Stimulated activated naive CD4-positive, alpha-beta T cell treated with Interleukin-2 at 50 U/mL for 16 hours (primary cell): ENCODE measurements at places on chromosomes 7 and 10.

DNA sequence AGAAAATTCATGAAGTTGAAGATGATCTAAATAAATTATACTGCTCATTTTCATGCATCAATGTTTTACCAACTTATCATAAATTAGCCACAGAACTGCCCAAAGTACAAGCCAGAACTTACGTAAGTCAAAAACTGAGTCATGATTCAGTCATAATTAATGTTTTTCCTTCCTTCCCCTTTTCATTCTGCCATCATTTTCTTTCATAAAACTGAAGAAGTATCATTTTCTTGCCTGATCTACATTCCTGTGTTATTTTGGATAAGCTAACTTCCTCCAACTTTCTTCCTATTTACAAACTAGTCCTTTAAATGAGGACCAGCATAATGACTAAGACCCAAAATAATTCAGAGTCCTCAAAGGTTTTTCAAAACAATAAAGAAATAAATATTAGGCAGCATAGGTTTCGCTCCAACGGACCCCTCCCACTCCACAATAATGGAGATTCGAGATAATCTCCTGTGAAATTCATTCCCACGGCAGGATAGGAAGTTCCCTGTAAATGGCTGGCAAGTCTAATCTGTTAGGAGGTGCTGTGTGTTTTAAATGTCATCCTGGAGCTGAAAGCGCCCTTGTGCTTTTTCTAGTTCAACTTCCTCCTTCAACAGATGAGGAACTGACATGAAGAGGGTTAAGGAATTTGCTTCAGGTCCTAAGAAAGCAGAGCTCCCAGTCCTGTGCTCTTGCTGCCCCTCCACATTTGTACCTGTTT is 218.9 kb downstream of the DOCK4 start:
- no peak for DNase-seq

GRCh38 chr10:101018118-101018599 is 12.8 kb downstream of the PDZD7 start:
- DNase-seq = no peak

GRCh38 chr7:108091461-108091831 is 38.7 kb downstream of the LAMB4 start:
- DNase-seq = no peak

DNA sequence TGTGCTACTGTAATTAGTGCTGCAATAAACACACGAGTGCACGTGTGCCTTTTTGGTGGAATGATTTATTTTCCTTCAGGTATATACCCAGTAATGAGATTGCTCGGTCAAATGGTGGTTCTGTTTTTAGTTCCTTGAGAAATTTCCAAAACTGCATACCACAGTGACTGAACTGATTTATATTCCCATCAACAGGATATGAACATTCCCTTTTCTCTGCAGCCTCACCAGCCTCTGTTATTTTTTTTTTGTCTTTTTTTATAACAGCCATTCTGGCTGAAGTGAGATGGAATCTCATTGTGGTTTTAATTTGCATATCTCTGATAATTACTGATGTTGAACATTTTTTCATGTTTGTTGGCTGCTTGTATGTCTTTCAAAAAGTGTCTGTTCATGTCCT is 922.9 kb upstream of the LRRN3 start:
- DNase-seq = no peak

- no peak for DNase-seq
Measured at GRCh38 chr7:137032436-137032835, 164.0 kb downstream of the CHRM2 start.

DNA sequence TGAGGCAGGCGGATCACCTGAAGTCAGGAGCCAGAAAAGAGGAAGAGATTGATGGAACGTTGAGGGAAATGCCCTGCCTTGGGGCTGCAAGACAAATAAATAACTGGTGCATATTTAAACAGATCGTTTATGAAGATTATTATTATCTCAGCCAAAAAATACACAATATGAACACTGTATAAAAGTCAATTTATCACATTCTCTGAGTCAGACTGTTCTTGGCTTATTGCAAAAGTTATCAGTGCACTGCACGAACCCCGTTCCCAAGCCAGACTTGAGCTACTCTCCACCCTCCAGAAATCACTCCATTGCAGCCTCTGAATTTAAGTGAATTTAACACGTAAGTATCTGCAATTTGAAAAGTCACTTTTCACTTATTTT is 1.6 kb downstream of the DNMBP start:
- no peak for DNase-seq

DNA sequence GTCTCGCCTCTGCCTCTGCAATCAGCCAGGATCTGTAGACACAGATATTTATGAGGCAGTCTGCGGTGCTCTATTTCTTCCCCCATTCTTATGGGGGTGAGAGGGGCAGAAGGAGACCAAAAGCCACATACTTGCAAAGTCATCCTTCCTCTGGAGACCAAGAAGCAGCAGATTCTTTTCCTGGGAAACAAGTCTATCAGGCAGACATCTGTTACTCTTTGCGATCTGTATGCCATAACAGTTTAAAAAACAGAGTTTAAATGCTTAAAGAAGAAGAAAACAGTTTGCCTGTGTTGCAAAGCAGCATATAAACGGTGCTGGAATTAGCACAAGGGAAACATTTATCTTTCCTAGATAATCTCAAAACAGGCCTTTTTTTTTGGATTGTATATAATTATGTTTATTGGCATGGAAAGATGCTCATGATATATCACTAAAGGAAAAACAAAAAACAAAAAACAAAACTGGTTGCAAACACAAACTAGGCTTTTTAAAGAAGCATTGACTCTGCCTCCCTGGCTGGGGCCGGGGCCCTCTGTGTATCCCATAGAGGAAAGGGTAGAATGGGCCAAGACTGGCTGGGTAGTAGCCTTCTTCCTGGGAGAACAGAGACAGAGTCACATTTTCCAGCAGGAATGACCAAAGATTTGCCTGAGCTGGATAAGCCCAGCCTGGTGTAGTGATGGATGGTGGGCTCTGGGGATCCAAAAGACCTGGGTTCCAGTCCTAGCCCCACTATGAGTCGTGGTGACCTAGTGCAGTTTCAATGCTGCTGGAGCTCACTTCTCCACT is 50.4 kb downstream of the RGS10 start:
- no peak for DNase-seq

DNA sequence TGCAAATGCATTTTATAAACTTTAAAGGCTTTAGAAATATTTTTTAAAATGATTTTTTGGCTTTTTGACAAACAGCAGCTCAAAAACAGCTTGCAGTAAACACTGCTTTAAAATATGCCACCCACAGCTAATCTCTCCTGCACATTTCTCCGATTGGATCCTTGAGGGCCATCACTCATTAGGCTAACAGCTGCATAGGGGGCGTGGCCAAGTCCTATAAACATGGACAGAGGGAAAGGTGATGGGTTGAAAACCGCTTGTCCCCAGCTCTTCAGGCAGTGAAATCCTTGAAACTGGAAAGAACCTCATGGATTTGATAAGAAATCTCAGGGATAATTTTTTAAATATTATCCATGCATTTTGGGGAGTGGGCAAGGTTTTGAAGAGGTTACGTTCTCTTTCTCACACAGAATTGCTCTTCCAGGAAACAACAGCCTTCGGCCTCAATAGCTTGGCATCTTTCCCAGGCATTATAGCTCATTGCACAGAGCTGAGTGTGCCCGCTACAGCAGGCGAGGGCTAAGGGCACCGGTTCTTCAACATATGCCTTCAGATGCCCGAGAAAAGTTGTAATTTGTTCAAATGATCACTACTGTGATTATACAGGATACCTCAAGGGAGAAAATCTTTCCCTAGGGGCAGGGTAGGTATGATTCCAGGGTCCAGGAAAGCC is 1.7 kb downstream of the PLEKHS1 start:
- no peak for DNase-seq

- no peak for DNase-seq
Measured at GRCh38 chr7:9231630-9232121, 798.3 kb downstream of the NXPH1 start.

GRCh38 chr7:81873559-81873958 is 103.7 kb upstream of the HGF start:
- no peak for DNase-seq

- DNase-seq = no peak
Measured at GRCh38 chr7:139355320-139355719, 4.4 kb upstream of the LUC7L2 start.

- DNase-seq = no peak
Measured at GRCh38 chr7:95824616-95825015, 52.3 kb downstream of the DYNC1I1 start.

DNA sequence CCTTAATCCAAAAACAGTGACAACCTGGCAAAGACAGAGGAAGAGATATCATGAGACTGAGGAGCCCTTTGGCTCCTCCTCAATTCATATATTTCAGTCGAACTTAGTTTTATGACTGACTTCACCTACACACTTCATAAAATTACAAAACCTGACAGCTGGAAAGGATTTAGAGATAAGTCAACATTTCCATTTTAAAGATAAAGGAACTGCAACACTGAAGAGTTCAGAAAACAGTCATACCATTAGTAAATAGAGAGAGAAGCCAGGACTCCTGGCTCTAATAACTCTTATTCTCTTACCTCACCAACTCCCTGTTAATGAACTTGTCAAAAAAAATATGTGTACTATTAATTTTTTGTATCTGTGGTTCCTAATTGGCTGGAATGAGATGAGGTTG is 141.0 kb upstream of the COL1A2 start:
- DNase-seq = no peak

DNA sequence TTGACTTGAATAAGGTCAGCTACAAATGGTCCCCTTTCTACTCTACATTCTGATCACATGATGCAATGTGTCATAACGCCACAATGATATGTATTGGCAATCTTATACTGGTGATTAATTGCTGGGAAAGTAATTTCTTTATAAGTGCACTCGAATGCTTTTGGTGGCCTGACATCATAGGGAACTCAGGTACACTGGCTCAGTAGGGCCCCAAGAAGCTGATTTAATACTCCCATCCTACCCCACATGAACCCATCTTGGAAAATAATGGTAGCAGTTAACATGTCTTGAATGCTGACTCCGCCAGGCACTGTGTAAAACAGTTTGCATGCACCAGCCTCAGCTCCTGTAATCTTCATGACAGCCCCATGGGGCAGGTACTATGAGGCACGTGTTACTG is 186.9 kb downstream of the SNX10 start:
- no peak for DNase-seq

DNA sequence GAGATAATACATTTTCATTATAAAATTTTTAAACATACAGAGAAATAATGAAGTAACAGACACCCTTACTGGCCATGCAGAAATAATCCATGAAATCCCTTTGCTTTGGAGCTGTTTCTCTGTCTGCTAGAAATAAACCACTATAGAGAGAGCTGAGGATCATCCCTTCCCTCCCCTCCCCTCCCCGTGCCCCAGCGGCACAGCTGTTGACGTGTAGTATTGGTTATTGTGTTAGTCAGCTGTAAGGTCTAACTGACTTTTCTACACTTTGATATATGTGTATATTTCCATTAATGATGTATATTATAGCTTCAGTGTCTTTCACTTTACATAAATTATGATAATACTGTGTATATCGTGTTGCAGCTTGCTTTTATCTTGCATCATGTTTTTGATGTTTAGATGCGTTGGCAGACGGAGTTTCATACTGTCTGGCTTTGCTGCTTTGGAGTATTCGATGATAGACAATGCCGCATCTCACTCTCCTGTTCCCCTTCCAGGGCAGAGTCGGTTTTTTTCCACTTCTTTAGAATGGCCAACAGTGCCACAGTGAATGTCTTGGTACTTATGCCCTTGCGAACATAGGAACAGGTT is 27.4 kb upstream of the GRID1 start:
- DNase-seq = no peak

DNA sequence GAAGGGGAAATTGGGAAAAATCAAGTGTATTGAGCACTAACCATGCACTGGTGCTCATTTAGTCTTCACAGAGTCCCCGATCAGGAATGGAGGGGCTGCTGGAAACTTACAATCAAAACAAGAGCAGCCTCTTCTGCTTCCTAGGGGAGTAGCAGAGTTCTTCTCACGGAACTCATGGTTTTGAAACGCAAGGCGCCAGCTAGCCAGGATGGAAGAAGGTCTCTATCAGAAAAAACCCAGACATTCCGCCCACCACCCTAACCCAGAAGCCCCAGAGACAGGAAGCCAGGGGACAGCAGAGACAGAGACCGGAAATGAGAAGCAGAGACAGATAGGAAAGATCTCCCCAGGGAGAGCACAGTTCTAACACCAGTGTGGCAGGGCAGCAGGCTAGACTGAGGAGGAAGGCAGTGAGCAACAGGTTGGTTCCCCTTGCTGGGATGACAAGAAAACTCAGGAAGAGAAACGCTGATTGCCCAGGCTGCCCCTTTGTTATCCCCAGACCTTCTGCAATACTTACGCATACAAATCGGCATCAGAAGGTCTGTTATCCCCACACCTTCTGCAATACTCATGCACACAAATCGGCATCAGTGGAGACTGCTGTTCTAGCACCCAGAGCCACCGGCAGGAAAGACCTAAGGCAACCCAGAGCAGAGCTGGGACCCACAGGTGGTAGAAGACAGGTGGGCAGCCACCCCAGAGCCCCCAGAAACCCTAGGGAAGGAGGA is 99.2 kb downstream of the CPXM2 start:
- no peak for DNase-seq

DNA sequence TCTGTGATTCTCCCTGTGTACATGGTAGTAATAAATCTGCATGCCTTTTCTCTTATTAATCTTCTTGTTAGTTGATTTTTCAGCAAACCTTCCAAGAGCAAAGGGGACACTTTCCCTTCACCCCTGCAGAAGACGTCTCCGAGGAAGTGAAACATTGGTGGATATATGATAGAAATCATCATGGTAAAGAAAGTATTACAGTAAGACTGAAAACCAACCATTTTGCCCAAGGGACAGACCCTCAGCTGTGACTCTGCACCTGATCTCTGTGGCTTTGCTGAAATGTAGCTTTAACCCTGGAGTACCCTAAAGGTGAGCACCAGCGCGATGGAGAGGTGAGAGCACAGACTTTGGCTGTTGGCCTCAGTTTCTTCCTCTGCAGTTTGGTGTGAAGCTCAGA is 32.8 kb upstream of the MYO3A start:
- DNase-seq = no peak

GRCh38 chr7:30280631-30281030 is 3.8 kb upstream of the ZNRF2 start:
- no peak for DNase-seq

- no peak for DNase-seq
Measured at GRCh38 chr10:62268027-62268398, 631 bp downstream of the RTKN2 start.

DNA sequence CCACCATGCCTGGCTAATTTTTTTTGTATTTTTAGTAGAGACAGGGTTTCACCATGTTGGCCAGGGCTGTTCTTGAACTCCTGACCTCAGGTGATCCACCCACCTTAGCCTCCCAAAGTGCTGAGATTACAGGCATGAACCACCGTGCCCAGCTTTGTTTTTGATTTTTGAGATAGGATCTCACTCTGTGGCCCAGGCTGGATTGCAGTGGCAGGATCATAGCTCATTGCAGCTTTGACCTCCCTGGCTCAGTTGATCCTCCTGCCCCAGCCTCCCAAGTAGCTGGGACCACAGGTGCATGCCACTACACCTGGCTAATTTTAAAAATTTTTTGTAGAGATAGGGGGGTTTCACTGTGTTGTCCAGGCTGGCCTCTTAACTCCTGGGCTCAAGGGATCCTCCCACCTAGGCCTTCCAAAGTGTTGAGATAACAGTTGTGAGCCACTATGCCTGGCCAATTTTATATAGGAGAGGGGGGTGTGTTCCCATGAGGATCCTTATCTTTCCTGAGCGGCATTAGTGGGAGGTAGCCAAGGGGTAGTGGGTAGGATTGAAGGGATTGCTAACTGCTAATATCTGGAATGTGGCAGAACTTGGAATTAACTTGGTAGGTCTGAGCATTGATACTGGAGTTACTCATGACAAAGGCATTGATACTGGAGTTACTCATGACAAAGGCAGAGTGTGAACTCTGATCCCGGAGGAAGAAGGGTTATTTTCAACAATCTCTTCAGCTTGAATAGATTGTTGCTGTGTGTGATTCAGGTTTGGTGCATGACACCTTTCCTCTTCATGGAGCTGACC is 1.0 kb upstream of the NOLC1 start:
- DNase-seq = no peak

- DNase-seq = no peak
Measured at GRCh38 chr7:66198469-66198868, 6.7 kb upstream of the TPST1 start.
